ENCODE measurements at places on chromosomes 12 and 14. TPM values are rescaled to one million over a fixed set of nuclear protein-coding genes. Genes with fewer than 3 reads are reported as not detected.

The KRT4 gene
- 3.9 TPM for polyA plus RNA-seq

The WDR20 gene
- polyA plus RNA-seq, result 27.5 TPM

The EGLN3 gene
- 19.1 TPM for polyA plus RNA-seq

The CAND1 gene
- polyA plus RNA-seq, result 105 TPM

The MAPK1IP1L gene
- polyA plus RNA-seq, result 82.9 TPM

The CCDC88C gene
- polyA plus RNA-seq, result 32.6 TPM

The AKAP3 gene
- polyA plus RNA-seq, result 1.4 TPM

The ADAM21 gene
- polyA plus RNA-seq, result 0.50 TPM

The OASL gene
- 0.06 TPM for polyA plus RNA-seq

The IFI27 gene
- polyA plus RNA-seq, result 28.6 TPM

The LMNTD1 gene
- polyA plus RNA-seq, result 1.9 TPM

The B4GALNT1 gene
- polyA plus RNA-seq, result 0.82 TPM

The PPP1R3E gene
- 22.0 TPM for polyA plus RNA-seq
